Kidney epithelial cell (primary cell): ENCODE measurements at places on chromosomes 11 and 22.

DNA sequence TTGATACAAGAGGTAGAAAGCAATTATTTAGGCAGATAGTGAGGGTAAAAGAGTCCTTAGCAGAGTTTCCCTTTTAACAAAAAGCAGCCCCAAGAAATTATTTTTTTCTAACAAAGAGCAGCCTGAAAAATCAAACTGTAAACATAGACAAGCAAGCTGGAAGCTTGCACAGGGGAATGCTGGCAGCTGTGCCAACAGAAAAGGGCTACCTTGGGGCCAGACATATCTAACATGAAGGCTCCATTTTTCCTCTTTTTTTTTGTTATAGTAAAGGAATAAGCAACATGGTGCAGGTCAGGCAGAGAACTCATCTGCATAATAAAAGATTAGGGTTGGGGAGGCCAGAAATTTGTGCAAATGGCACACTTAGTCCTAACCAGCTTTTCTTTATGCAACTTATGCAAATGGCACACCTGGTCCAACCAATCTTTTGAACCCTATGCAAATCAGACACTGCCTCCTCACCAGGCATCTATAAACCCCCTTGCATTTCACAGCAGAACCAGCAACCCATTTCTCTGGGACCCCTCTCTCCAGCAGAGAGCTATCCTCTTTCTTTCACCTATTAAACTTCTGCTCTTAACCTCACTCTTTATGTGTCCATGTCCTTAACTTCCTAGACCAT lies 41.8 kb downstream of the PDGFD start:
- no peak for DNase-seq

DNA sequence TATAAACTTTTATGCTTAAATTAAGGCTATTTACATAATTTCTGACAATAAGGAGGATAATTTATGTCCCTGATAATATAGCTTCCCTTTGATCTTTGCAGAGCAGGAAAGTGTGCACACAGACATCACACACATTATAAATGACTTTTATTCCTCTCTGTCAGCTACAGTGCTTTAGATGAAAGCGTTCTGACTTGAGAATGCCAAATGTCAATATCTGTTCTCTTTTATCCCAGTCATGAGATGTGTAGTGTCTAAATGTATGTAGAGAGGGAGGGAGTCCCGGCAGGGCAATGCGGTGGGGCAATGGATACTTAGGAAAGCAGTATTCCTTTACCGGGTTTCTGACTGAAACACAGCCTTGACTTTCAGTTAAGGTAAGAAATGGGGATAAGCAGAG lies 225.4 kb upstream of the CHORDC1 start:
- no peak for DNase-seq

GRCh38 chr22:21712751-21713427 lies 22.7 kb downstream of the YPEL1 start:
- no peak for DNase-seq

GRCh38 chr11:35088676-35089075 lies 50.3 kb upstream of the CD44 start:
- DNase-seq, result no peak

DNA sequence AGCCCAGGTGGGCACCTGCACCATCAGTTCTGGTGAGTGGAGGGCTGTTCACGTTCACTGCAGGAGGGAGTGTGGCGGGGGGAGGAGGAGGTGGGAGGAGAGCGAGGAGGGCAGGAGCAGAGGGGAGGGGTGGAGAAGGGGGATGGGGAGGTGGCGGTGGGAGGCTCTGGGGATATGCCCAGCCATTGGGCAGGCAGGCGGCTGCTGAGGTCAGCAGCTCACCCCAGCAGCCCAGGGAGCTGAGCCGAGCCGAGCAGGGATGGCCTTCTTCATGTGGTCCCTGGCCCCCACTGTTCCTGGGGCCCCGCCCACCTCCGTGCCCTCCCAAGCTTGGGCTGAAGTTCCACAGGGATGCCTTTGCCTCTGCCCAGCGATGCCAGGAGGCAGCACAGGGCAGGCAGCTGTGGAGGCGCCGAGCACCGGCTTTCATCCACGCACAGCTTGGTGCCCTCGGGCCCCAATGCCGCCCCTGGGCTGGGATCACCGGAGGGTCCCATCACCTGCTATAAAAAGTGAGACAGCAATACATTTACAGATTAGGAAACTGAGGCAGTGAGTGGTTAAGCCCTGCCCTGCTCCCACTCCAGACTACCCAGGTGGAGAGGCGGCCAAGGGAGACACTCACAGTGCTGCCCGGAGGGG lies 21.6 kb downstream of the RTN4R start:
- no peak for DNase-seq

DNA sequence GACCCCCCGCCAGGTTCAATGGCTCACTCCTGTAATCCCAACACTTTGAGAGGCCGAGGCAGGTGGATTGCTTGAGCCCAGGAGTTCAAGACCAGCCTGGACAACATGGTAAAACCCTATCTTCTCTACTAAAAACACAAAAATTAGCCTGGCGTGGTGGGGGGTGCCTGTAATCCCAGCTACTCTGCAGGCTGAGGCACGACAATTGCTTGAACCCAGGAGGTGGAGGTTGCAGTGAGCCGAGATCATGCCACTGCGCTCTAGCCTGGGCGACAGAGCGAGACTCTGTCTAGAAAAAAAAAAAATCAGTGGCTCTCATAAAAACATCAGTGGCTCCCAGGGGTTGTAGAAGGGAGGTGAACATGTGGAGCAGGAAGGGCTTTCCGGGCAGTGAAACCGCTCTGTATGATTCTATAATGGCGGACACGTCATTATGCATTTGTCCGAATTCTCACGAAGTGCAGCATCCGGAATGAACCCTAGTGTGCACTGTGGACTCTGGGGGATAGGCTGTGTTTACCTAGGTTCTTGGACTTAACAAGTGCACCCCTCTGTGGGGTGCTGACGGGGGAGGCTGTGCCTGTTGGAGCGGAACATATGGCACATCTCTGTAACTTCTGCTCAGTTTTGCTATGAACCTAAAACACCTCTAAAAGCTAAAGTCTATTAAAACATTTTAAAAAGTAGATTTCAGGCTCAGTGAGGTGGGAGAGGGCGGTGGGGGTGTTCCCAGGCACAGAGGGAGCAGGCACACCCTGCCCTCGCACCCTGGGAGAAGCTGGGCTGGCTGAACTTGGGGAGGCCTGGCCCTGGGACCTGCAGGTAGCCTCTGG lies 49.1 kb upstream of the SEPTIN5 start:
- no peak for DNase-seq

DNA sequence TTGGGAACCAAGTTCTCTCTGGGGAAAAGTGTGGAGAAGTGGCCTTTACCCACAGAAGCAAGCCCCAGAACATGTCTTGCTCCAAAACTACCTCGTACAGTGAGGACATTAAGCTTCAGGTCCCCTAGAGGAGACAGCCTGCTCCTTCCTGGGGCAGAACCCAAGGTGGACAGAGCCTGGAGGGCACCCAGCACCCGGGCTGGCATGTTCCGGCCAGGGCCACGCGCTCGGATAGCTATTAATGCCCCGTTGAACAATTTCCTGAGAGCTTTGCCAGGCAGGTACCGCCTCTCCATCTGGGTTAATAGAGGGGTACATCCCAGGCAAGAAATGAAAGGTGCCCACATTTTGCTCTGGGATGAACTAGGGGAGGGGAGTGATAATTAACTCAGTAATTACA lies 169.0 kb upstream of the GRK3 start:
- no peak for DNase-seq

DNA sequence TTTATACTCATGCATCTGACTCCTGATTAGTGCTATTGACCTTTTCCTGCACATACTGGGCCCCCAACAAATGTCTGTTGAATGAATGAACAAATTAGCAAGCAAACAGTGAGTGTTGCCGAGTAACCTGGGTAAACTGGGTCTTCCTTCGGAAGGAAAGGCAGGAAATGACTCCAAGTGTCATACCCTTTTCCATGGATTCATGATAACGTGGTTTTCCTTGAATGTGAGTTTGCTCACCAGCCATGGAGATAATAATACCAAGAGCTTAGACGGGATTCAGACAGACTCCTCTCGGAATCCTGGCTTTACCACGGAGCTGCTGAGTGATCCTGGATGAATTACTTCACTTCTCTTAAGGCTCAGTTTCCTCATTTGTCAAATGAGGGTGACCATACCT lies 16.7 kb downstream of the TECTA start:
- DNase-seq, result no peak

- DNase-seq, result no peak
These were observed 11.2 kb upstream of the IGLL1 start for GRCh38 chr22:23591201-23591791.

DNA sequence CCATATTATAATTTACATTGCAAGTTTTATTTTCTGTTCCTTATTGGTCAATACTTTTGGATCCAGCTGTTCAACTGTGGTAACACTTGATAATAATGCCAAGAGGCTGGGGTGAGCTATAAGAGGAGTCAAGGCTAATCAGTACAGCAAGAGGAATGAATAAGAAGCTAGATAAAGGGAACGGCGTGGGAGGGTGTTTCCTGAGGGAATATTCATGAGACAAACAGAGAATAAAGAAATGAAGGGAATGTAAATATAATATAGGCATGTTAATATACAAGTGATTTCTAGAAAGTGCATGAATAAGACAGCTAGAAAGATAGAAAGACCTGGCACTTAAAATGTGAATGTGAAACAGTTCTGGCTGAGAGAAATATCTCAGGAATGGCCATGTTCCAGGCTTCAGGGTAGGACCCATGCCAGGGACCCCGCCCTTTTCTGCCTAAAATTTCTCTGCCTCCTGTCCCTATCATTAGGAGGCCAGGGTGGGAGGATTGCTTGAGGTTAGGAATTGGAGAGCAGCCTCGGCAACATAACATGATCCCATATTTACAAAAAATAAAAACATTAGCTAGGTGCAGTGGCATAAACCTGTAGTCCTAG lies 3.9 kb downstream of the OR51B4 start:
- DNase-seq, result no peak

GRCh38 chr11:46588131-46588530 lies 5.7 kb downstream of the AMBRA1 start:
- no peak for DNase-seq

DNA sequence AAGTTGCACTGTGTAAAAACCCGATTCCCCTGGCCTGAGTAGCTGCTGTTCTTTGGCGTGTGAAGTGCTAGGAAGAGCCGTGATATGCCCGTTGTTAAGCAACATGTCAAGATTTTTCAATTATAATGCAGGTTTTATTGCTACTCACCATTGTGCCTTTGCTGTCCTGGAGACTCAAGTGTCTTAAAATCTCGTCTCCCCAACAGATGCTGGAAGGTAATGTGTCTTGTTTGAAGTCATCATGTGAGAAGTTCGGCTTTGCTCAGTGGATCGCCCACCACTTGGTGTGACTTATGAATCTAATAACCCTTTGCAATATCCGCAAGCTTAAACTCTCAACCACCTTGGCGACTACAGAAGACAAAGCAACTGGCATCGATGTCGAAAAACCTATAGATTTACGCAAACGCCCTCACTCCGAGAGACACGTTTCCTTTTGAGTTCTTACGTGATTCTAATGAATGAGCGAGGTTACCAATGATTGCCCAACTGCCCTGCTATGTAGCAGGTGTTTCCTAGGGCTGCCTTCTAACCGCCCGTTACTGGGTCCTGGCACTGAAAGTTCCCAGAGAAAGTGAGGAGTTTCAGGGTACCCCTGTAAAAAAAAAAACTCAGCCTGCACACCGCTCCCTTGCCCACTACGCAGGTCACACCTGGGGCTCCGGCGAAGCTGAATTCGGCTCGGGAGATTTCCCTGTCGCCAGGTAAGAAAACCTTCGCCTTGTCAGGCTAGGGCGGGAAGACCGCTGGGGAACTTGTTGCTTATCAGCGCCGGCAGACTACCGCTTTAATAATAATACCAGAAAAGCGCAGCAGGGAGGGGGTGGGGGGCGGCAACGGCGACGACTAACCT lies 21.2 kb upstream of the BDNF start:
- no peak for DNase-seq

- no peak for DNase-seq
These were observed 1445.6 kb downstream of the TBC1D22A start for GRCh38 chr22:48207919-48208535.

DNA sequence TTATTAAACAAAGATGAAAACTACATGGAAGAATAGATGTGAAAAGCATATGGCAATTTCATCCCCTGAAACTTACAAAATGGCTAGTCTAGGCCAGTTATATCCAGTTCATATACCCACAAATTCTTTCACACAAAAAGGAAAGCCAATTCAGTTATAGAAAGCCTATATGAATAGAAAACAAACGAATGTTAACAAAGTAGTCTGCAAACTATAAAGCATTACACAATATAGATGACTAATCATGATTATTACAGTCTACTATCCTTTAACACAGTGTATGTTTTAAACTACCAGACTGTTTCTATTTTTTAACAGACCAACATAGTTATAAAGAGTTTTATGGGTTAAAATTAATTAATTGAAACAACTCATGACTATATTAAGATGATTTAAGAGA lies 12.1 kb downstream of the DCUN1D5 start:
- DNase-seq, result no peak

- DNase-seq, result no peak
These were observed 1313.2 kb downstream of the TBC1D22A start for GRCh38 chr22:48075604-48076003.

- no peak for DNase-seq
These were observed 713.9 kb upstream of the CCDC179 start for GRCh38 chr11:23574149-23574548.

GRCh38 chr22:32545801-32546200 lies 71.2 kb downstream of the FBXO7 start:
- no peak for DNase-seq

GRCh38 chr11:59679347-59679746 lies 10.5 kb upstream of the PATL1 start:
- DNase-seq, result no peak

DNA sequence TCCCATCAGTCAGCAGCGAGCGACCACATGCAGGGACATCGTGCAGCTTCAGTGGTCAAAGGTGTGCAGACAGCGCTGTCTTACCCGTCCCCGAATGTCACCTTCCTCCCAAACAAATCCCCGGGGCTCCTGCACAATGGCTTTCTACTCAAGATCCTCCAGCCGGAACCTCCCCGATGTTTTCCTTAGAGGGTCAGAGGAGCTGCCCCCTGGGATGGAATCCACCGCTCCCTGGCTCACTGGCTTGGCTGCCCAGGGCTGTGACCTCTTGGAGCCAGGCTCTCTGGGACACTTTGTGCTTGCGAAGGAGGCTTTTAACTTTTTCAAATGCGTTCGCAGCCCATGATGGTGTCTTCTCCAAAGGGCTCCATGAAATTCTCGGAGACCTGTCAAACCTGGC lies 17.3 kb upstream of the FGF19 start:
- DNase-seq, result no peak

DNA sequence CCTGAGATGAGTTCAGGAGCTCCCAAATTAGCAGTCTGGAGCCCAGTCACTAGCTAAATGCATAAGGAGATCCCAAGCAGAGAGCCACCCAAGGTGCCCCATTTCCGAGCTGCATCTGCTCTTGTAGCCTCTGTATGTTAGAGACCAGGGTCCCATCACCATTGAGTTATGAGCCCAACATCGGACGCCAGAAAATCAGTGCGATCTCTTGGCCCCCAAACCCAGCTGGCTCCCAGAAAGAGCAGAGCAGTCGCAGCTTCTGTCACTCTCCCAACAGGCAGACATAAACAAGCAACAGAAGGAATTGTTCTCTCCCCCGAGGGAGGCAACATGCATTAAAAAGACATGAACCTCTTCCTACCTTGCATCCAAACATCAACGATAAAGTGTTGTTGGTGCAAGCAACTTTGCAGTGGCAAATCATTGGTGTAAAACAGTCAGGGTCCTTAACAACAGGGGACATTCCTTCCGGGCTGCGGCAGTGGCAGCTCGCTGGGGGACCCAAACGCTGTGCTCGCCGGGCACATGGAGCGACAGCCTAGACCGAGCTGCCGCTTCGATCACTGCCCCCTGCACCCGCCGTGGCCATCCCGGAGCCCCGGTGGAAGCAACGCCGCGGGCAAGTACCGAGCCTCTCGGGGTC lies 907.1 kb downstream of the DLG2 start:
- DNase-seq, result no peak
